Panc1 (cell line): ENCODE measurements at places on chromosomes 2 and 18. TPM values are rescaled to one million over a fixed set of nuclear protein-coding genes. Genes with fewer than 3 reads are reported as not detected.
A peak's percentile ranks its signal among the peaks of the same experiment; 100 is the strongest.

LAMA1 gene
- 0.03 TPM for total RNA-seq

ERMN gene
- total RNA-seq = not detected

TYMS gene
- 202 TPM for total RNA-seq

TTN gene
- 0.13 TPM for total RNA-seq

DNA sequence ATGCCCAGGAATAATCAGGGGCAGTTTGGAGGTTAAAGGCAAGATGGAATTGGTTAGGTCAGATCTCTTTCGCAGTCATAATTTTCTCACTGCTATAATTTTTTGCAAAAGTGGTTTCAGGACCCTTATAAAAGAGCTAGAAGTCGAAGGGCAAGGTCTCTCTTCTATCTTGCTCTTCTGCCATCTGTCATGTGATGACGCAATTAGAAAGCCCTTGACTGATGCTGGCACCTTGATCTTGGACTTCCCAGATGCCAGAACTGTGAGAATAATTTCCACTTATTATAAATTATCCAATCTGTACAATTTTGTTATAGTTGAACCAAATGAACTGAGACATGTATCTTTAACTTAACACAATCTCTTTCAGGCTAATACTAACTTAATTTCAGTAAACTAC, 6.3 kb upstream of the RALBP1 start:
- no peaks in the 10 kb centered on the region for H3K36me3 ChIP-seq
- H3K4me3 ChIP-seq = no peak overlapping the region
- H3K27me3 ChIP-seq = no peaks in the 10 kb centered on the region
- peaks cover under 1% of the 10 kb centered on the region for H3K4me1 ChIP-seq
- H3K27ac ChIP-seq = no peak overlapping the region

GRCh38 chr2:167190053-167190452, 301.8 kb downstream of the XIRP2 start:
- H3K36me3 ChIP-seq = no peaks in the 10 kb centered on the region
- no peak overlapping the region for H3K27ac ChIP-seq
- no peak overlapping the region for H3K4me3 ChIP-seq
- DNase-seq = no peak

GRCh38 chr2:39153312-39153711, 32.5 kb upstream of the SOS1 start:
- H3K36me3 ChIP-seq = no peaks in the 10 kb centered on the region
- DNase-seq = no peak
- no peak overlapping the region for H3K4me3 ChIP-seq
- no peaks in the 10 kb centered on the region for H3K4me1 ChIP-seq

DNA sequence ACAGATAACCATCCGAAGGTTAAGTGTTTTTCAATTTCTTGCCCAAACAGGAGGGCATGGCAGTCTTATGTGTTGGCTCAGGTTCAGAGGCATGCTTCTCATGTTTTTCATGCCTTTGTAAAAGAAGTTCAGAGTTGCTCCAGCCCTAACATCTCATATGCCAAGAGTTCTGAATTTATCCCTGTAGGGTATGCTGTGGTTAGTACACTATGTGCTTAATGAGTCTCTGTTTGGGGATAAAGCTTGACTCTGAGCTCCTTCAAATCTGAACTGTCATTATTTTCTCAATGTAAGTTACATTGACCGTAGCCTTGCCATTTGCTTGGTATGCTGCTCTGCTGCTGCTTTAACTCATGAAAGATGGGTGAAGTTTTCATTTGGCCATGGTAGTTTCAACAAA, 67.9 kb upstream of the PNPT1 start:
- no peaks in the 10 kb centered on the region for H3K4me1 ChIP-seq
- no peaks in the 10 kb centered on the region for H3K36me3 ChIP-seq
- H3K4me3 ChIP-seq = no peak overlapping the region
- no peaks in the 10 kb centered on the region; the same call in 1 of the 2 replicates for H3K27me3 ChIP-seq

DNA sequence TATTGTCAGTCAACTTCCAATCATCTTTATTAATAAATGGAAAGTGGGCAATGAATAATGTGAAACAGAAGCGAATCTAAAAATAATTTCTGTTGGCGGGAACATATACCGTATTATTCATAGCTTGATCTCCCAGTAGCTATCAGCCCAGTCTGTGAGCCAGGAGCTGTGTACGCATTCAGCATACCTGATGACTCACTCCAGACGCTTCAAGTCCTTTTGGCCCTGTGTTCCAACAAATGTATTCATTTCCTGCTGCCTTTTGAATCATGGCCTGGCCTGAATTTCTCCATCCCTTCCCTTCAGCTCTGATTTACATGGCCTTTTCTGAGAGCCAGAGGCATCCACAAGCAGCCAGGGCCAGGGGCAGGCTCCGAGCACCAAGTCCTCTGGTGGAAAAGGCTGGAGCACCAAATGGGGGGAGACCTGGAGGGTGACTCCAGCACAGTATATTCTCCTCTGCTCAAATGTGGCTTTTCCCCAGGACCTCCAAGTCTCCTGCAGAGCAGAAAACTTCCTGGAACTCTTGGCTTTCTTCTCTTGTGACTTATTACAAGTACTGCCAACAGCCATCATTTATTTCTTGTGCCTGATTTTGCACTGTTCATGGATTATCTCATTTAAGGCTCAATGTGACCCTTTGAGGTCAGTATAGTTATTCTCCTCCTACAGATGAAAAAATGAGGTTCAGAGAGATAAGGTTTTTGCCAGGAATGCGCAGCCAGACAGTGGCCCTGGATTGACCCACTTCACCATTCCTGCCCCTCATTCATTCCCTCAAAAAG, 108.7 kb downstream of the EN1 start:
- no peaks in the 10 kb centered on the region for H3K36me3 ChIP-seq
- no peaks in the 10 kb centered on the region for H3K27me3 ChIP-seq
- H3K4me3 ChIP-seq = no peak overlapping the region
- no peaks in the 10 kb centered on the region for H3K4me1 ChIP-seq
- DNase-seq = peak; percentile 62

DNA sequence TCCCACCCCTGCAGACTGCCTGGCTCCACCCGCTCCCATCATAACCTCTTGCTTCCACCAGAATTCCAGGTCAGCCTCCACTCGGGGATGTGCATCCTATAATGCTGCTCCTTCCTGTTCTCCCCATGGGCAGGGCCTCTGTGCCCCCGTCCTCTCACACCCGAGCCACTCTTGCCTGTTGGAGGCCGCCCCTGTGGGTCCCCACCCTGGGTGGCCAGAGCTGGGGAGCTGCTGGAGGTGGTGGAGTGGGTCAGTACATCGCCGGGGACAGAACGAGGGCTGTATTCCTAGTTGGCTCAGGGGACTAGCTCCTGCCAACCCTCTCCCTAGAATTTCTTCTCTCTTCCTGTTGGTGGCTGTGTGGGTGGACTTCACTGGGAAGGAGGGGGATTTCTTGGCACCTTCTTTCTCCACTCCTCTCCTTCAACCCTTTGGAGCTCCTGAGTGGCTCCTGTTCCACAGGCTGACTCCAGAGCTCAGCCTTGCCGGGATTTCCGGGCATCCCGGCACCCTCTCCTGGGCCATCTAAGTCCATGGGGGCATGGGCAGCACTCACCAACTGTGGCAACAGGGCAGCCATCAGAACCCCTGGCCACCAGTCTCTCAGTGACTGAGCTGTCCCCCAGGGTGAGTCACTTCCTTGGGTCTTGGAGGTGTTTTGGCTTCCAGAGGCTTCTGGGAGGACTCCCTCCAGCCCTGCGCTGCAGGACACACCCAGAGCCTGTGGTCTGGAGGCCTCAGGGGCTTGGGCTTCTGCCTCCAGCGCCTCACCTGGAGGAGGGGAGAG, 88.2 kb upstream of the MCFD2 start:
- H3K36me3 ChIP-seq = no peaks in the 10 kb centered on the region
- no peaks in the 10 kb centered on the region for H3K4me1 ChIP-seq
- H3K27ac ChIP-seq = no peak overlapping the region
- H3K4me3 ChIP-seq = no peak overlapping the region
